GM06990 (cell line): ENCODE measurements at places on chromosomes 16 and 17.
A peak's percentile ranks its signal among the peaks of the same experiment; 100 is the strongest.

- DNase-seq: no peak
Measured at GRCh38 chr16:52203096-52203495, 343.8 kb downstream of the TOX3 start.

- no peak for DNase-seq
Measured at GRCh38 chr17:38578229-38579082, 27.3 kb downstream of the SRCIN1 start.

- no peak for DNase-seq
Measured at GRCh38 chr17:21141331-21141730, 14.6 kb downstream of the DHRS7B start.

DNA sequence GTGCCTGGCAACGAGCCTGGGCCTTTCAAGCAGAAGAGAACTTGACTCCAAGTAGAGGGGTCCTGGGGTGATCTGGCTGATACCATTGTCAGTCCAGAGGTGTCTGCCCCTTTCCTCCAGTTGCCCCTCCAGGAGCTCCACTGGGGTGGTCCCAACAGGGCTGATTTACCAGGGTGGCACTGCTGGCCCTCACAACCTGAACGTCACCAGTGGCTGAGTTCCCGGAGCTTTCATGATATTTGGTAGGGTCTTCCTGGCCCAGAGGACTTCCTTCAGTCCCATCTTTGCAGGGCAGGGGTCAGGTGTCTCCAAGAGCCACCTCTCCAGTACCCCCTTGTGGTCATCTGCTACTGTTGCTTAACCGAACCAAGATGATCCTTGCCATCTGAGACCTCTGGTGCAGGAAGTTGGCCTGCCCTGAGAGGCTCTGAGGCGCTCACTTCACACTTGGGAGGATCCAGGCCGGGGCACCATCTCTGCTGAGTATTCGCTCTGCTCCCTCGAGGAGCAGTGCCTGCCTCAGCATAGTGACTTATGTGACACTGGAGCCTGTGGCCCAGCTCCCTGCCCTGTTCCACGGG, 3.5 kb downstream of the LIMD2 start:
- DNase-seq: peak; percentile 46

GRCh38 chr16:11340710-11341109, 4.5 kb upstream of the RMI2 start:
- no peak for DNase-seq

DNA sequence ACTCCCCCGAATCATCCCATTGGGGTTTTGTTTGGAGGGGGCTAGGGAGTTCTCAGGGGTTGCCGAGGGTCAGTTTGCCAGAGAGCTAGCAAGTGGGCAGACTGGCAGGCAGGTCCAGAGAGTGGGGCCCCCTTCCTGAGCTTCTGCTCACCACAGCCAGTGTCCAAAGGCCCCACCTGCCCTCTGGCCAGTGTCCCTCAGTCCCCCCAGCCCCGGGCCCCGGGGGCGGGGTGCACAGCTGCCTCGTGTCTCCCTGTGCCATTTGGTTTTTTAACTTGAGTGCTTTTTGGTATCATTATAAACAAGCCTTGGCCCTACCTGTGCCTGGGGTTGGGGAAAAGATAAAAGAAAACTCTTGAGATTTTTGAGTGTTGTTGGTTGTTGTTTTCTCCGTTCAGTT, 91.8 kb downstream of the CCDC182 start:
- no peak for DNase-seq

GRCh38 chr17:4833941-4834680, 971 bp downstream of the MINK1 start:
- DNase-seq: no peak

GRCh38 chr16:20838240-20838639, 31.9 kb downstream of the REXO5 start:
- no peak for DNase-seq

GRCh38 chr17:8138374-8138671, 13.9 kb downstream of the PER1 start:
- DNase-seq: no peak

GRCh38 chr16:2777903-2778629, 986 bp upstream of the ELOB start:
- no peak for DNase-seq

DNA sequence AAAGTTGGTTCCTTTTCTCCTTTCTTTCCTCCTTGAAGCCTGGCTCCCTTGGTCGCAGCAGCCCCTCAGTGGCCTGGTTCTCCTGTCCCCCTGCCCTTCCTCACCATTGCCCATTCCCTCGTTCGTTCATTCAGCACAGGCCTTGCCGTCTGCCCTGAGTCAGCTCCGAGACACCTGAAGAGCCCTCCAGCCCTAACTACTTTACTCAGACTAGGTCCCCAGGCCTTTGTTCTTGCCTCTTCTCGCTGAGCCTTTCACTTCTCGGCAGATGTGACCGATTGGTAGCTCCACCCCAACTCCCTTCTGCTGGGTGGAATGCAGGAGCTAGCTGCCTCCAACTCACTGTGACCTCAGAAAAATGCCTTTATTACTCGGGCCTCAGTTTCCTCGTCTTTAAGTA, 7.0 kb upstream of the ADAM11 start:
- DNase-seq: no peak

GRCh38 chr17:42782166-42783061, 2.0 kb downstream of the WNK4 start:
- DNase-seq: no peak
